Cerebellum (tissue), 4 donors: ENCODE measurements at places on chromosomes 7 and 10. TPM values are rescaled to one million over a fixed set of nuclear protein-coding genes. Genes with fewer than 3 reads are reported as not detected.

The JAKMIP3 gene
- 4.9 TPM for total RNA-seq

The FOXP2 gene
- total RNA-seq = 228 TPM

The OPN4 gene
- not detected for total RNA-seq

The SFRP4 gene
- total RNA-seq = 2.2 TPM

The SRRM3 gene
- total RNA-seq = 16.3 TPM

The TMEM184A gene
- total RNA-seq = 0.18 TPM

The PLEKHS1 gene
- not detected for total RNA-seq

The EGR2 gene
- total RNA-seq = 0.18 TPM

The TRDMT1 gene
- total RNA-seq = 36.7 TPM

The TSPAN13 gene
- 56.8 TPM for total RNA-seq

The GPR15LG gene
- total RNA-seq = 0.36 TPM

DNA sequence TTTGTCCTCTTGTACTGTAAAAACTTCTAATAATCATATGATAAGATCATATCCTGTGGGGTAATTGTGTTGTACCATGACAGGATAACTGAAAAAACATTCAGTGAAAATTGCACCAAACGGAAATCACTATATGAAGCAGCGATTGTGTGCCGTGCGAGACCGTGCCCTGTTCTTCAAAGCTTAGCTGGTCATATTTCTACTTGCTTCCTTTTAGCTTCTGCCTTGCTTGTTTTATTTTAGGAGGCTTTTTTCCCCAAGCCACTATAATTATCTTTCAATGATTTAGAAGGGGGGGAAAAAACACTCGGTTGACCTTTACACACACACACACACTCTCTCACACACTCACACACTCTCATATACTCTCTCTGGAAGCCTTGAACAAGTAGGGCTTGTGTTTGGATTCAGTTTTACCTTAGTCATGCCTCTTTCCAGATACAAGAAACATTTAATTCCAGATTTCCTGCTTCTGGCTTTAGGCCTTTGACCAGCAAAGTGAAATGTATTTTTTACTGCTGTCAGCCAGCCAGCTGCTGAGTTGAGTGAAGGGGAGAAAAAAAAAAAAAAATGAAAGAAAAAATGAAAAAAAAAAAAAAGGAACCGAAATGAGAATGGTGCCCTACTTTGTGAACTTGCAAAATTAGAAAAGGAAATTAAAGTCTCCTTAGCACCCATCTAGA is 181.4 kb downstream of the ARID5B start:
- no peak for DNase-seq

GRCh38 chr7:45583296-45583695 is 9.1 kb downstream of the ADCY1 start:
- DNase-seq = no peak

GRCh38 chr10:1227510-1228402 is 171.6 kb downstream of the WDR37 start:
- no peak for DNase-seq

DNA sequence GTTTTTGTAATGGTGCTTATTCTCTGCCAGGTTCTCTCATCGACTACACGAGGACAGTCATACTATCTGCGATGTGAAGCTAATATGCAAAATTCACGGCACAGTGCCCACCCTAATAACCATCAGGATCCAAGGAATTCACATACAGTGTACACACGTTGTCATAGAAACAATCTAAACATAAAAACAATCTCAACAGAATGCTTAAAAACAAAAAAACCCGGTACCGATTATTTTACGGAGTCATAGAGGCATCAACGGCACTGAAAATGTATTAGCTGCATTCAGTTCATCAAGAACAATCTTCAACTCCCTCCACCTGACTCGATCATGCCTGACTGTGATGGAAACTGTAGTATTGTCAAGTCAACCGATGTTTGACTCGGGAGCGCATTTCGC is 628 bp downstream of the MRPS33 start:
- DNase-seq = no peak

- DNase-seq = no peak
Observed at GRCh38 chr7:141320287-141320686, 230.9 kb upstream of the AGK start.

GRCh38 chr7:33748793-33749192 is 156.5 kb upstream of the BMPER start:
- DNase-seq = no peak

GRCh38 chr10:22156750-22157149 is 61.1 kb downstream of the EBLN1 start:
- no peak for DNase-seq

DNA sequence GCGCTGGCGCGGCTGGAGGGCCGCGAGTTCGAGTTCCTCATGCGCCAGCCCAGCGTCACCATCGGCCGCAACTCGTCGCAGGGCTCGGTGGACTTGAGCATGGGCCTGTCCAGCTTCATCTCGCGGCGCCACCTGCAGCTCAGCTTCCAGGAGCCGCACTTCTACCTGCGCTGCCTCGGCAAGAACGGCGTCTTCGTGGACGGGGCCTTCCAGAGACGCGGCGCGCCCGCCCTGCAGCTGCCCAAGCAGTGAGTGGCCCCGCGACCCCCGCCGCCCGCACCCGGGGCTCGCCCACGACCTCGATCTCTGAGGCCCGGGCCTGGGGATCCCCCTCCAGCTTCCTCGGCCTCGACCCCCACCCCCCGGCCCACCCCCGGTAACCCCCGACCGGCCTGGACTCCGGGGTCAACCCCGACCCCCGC is 537 bp downstream of the FOXK1 start:
- DNase-seq = no peak

DNA sequence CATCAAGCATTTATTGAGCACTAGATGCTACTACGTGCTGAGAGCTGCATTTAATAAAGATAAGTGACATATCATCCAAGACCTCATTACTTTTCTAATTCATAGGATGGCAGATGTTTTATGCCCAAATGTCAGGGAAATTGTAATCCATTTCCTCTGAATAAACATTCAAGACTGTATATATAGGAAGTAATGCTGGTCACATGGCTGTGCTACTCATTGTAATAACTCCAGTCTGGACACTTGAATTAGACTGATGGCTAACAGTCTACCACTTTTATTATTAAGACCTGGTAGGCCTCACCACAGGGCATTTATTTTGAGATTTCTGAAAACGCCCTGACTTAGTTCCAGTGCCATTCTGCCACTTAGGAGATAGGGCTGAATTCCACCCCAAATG is 36.6 kb downstream of the PIK3AP1 start:
- no peak for DNase-seq

DNA sequence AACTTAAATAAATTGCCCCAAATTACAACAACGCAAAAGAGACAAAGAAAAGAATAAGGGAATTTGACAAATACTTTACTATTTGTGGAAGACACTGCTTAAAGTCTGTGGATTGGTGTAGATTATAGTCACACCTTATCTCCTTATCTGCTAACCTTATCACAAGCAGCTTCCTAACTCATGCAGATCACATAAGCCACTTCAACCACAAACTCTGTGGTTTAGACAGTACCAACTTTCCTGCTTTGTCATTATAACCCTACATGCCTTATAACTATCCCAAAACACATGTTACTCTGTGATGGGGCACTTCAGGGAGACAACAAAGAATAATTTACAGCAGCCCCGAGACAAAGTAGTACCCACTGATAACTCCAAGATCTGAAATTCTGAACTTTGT is 41.5 kb upstream of the PPP3CB start:
- DNase-seq = no peak

- no peak for DNase-seq
Observed at GRCh38 chr7:47045207-47046051, 536.5 kb downstream of the TNS3 start.

GRCh38 chr10:96991313-96991841 is 159.3 kb downstream of the LCOR start:
- no peak for DNase-seq

DNA sequence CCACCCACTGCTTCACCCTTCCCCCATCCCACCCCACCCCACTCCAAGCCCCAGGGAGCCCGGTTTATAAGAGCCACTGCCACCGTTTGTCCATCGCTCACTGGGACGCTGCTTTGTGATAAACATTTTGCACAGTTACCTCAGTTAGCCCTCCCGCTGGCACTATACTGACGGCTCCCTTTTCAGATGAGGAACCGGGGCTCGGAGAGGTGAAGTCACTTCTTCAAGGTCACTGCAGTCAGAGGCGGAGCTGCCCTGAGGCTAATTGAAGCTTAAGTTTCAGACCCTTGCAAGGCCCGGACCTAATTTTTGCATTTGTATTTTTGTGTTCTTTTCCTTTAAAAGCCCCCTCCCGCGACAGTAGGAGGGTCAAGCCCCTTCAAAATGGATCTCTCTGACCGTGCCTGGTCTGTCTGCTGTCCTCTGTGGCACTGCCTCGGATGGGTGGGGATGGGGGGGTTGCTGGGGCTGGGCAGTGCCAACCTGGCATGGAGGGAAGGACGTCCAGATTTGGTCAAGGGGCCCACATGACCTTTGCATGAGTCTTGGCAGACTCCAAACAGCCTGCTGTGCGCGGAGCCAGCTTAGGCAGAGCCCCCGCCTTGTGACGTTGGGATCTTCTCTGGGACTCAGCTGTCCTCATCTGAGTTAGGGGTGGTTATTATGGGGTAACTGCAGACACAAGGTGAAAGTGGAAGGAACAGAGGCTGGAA is 17.7 kb upstream of the NODAL start:
- DNase-seq = no peak

DNA sequence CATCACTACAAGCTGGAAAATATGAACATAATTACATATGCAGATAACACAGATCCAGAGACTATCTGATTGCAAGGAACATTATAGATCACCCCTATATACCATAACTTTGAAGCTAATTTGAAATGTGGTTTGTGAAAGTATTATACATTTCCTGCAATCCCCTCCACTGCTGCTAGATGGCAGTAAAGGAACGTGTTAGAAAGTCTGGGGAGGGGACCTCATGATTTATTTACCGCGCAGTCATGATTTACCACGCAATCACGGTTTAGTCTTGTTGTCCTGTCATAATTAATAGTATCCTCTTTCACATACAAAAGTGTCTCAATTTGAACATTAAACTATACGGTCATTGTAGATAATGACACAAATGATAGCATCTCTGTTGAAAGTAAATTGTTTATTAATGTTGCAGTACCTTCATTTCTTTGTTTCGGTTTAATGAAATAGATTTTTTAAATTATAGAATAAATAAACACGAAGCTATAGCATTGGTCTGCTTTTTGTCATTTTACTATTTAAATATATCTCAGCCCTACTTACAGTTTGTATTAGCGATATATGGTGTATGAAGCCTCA is 145.3 kb upstream of the PRSS1 start:
- peak; percentile 58 for DNase-seq

DNA sequence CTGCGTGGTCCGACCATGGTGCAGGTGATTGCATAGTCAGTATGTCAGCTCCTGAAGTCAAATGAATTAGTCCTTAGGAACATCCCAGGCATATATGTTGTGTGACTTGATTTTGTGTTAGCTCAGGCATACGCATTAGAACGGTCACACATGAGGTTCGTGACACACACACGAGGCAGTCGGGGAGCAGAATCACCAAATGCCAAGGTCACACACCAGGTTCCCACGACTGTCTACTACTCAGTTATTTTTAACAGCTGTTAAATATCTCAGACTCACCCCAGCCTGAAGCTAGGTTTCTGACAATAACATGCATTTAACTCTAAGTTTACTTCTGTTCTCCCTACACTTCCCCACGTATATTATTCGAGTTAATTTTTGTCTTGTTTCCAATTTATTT is 54.8 kb downstream of the DYNC2I1 start:
- no peak for DNase-seq

GRCh38 chr10:1290071-1290471 is 233.9 kb downstream of the WDR37 start:
- no peak for DNase-seq

GRCh38 chr7:28165961-28166955 is 14.3 kb downstream of the JAZF1 start:
- no peak for DNase-seq
